ENCODE measurements at places on chromosomes 7 and 10.

DNA sequence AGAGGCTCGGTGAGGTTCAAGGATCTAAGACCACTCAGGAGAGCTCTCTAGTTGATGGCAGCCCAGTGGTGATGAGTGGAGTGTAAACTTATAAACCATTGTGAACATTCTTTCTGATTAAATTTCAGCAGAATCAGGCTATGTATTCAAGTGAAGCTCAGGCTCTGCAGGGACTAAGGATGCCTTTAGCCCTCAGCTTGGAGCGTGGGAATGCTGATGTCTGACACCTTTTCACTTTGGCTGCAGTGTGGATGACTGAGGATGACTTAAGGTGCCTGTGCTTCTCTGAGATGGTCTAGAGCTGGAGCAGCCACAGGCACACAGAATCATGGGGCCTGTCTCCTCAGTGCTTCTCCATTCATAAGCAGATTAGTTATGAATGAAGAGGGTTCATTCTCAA is 150.4 kb downstream of the SORCS3 start:
- no peak for DNase-seq

DNA sequence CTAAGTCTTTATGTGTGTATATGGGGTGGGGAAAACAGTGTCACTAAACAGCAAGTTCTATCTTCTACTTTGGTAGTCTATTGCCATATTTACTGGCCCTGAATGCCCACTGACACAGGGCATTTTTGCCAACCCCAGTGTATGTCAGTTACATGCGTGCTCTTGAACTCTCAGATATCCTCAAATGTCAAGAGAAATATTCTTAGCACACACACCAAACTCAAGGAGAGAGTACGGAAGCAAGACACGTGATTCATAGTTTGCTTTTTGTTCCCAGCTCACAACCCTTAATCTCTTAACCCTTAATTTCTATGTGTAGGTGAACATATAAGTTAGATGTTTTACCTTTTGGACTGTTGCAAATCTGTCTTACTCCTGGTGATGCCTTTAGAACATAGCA is 39.3 kb downstream of the EPC1 start:
- DNase-seq: no peak

GRCh38 chr10:127813290-127813689 is 76.3 kb downstream of the FOXI2 start:
- no peak for DNase-seq

- DNase-seq: no peak
These were observed 69.2 kb upstream of the TCF7L2 start for GRCh38 chr10:112880633-112881530.

DNA sequence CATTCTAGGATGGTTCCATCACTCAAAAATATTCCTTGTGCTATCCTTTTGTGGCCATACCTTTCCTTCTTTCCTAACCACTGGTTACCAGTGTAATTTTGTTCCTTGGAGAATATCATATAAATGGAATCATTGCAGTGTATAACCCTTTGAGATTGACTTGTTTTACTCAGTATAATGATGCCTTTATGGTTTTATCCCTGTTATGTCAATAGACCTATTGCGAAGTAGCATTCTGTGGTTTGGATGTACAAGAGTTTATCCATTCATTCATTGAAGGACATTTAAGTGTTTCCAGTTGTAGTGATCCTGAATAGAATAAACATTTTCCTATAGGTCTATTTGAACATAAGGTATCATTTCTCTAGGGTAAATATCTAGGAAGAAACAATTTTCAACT is 54.2 kb downstream of the RBM33 start:
- no peak for DNase-seq

- no peak for DNase-seq
These were observed 120.2 kb downstream of the RAB11FIP2 start for GRCh38 chr10:117926491-117926890.
